ENCODE measurements at places on chromosomes 7 and 10. TPM values are rescaled to one million over a fixed set of nuclear protein-coding genes. Genes with fewer than 3 reads are reported as not detected.

OR9A2 gene
- not detected for total RNA-seq

TMEM26 gene
- 0.04 TPM for total RNA-seq

OPN4 gene
- total RNA-seq, result not detected

KIAA1549 gene
- total RNA-seq, result 4.0 TPM

SEMA3E gene
- total RNA-seq, result 2.0 TPM

PRDX3 gene
- total RNA-seq, result 247 TPM

NUDCD3 gene
- 45.8 TPM for total RNA-seq

PAX4 gene
- not detected for total RNA-seq

SFRP5 gene
- total RNA-seq, result 3.3 TPM

CTAGE4 gene
- 0.05 TPM for total RNA-seq

CHN2 gene
- total RNA-seq, result 0.53 TPM

HIP1 gene
- total RNA-seq, result 20.0 TPM

GDF2 gene
- not detected for total RNA-seq

CCDC3 gene
- 1.4 TPM for total RNA-seq

ELAPOR2 gene
- total RNA-seq, result 0.14 TPM

ANTXRL gene
- 0.46 TPM for total RNA-seq

CPN1 gene
- 0.19 TPM for total RNA-seq

RNF148 gene
- not detected for total RNA-seq

TMEM176B gene
- not detected for total RNA-seq

CDCA7L gene
- total RNA-seq, result 19.3 TPM

KIF11 gene
- total RNA-seq, result 44.4 TPM

PRTFDC1 gene
- 16.6 TPM for total RNA-seq

KCNIP2 gene
- total RNA-seq, result 0.54 TPM

CTTNBP2 gene
- 0.67 TPM for total RNA-seq

PHYHIPL gene
- total RNA-seq, result 0.59 TPM

HECW1 gene
- total RNA-seq, result 16.6 TPM

UPK3BL2 gene
- 1.7 TPM for total RNA-seq

FAM221A gene
- 0.34 TPM for total RNA-seq

CLDN4 gene
- 5.8 TPM for total RNA-seq

PODXL gene
- total RNA-seq, result 51.5 TPM

RINT1 gene
- 12.6 TPM for total RNA-seq

UNCX gene
- not detected for total RNA-seq

CRYGN gene
- not detected for total RNA-seq

OGDHL gene
- total RNA-seq, result 0.41 TPM

NFKB2 gene
- 38.0 TPM for total RNA-seq

AEBP1 gene
- total RNA-seq, result not detected

RP9 gene
- 32.8 TPM for total RNA-seq

SEMA4G gene
- 9.2 TPM for total RNA-seq

FEZF1 gene
- not detected for total RNA-seq

CYP3A4 gene
- 0.05 TPM for total RNA-seq

SPACDR gene
- 0.98 TPM for total RNA-seq

TFPI2 gene
- 220 TPM for total RNA-seq
